AG10803 (cell line): ENCODE measurements at places on chromosomes 16 and 17.

GRCh38 chr16:88634141-88634993, 4.0 kb upstream of the IL17C start:
- DNase-seq, result peak; percentile 43

GRCh38 chr17:42806249-42806648, 7.6 kb downstream of the CNTD1 start:
- DNase-seq, result no peak

DNA sequence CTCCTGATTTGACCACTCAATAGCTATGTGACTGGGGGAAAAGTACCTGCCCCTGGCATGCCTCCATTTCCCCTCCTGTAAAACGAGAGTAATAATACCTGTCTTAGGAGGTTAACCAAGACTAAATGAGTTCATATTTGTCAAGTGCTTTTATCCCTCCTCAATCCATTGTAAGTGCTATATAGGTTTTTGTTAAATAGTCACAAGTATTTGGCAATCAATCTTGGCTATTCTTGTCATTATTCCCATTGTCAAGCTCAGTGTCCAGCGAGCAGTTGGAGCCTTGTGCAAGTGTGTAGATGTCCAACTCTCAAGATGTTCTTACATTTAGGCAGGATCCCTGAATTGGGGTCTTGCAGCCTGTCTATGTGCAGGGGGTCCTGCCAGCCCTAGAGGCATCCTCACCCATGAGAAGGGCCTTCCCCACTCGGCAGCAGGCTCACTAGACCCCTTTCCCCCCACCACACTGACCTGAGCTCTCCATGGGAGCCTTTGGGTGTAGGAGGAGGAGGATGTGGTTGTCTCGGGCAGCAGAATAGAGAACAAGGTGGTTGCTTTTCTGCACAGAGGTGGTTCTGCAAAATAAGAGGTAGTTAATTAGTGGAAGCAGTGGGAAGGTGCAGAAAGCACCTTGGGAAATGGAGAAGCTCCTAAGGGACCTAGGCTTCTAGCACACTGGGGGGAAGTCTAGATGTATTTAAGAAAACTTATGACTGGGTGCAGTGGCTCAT, 18.0 kb downstream of the PIK3R6 start:
- no peak for DNase-seq

DNA sequence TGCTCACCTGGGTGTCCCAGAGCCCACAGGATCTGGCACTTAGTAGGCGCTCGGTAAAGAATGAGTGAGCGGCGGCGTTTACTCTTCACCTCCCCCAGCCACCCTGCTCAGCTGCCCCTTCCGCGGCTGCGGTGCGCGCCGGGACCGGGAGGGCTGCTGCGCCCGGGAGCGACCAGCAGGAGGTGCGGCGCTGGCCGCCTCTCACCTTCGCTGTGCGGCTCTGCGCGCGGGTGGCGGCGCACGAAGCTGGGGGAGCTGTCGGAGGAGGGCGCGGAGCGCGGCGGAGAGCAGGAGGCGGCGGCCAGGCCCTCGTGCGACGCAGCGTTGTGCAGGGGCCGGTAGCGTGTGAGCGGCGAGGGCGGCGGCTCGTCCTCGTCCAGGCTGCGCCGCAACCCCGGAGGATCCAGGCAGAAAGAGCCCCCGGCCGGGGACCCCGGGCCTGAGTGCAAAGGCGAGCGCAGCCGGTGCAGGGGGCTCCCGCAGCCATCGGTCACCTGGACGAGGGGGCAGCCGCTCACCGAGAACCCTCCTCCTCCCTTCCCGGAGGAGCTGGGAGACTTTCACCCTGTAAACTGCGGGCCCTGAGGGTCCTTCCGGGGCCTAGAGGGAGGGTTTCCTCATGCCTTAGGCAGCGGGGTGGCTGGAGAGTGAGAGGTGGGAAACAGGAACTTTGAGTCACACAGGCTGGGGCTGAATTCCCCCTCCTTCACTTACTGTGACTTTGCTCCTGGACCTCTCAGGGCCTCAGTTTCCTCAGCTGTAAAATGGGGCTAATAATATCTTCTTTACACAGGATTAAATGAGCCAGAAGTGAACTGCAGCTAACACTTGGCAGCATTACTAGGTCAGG, 12.5 kb downstream of the SAMD14 start:
- peak; percentile 44 for DNase-seq

DNA sequence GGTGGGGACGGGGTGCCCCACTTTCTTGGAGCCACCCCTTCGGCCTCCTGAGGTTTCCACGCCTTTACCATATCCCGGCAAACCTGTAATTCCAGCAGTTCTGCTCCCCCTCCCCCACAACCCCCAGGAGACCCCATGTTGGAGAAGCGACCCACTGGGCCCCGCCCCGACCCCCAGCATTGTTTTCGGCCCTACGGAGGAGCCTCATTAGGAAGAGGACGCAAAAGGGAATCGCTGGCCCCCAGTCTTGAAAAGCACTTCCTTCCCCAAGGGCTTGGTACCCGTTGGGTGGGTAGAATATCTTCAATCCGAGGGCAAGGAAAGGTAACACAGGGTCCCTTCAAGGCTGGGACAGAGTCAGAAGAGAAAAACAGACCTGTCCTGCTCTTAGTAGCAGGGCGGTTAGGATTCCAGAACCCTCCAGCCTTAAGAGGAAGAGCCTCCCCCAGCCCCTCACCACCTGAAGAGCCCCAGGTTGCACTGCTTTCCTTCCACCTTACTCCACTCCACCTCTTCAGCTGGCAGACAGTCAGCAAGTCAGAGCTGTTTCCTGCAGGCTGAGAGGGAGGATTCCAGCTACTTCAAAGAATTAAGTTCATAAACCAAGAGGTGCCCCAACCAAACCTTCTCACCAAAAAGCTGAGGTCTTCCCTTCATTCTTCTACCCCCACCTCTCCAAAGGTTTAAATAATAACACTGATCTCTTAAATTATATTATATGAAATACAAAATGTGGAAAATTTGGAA, 803 bp upstream of the TLCD2 start:
- peak; percentile 46 for DNase-seq

DNA sequence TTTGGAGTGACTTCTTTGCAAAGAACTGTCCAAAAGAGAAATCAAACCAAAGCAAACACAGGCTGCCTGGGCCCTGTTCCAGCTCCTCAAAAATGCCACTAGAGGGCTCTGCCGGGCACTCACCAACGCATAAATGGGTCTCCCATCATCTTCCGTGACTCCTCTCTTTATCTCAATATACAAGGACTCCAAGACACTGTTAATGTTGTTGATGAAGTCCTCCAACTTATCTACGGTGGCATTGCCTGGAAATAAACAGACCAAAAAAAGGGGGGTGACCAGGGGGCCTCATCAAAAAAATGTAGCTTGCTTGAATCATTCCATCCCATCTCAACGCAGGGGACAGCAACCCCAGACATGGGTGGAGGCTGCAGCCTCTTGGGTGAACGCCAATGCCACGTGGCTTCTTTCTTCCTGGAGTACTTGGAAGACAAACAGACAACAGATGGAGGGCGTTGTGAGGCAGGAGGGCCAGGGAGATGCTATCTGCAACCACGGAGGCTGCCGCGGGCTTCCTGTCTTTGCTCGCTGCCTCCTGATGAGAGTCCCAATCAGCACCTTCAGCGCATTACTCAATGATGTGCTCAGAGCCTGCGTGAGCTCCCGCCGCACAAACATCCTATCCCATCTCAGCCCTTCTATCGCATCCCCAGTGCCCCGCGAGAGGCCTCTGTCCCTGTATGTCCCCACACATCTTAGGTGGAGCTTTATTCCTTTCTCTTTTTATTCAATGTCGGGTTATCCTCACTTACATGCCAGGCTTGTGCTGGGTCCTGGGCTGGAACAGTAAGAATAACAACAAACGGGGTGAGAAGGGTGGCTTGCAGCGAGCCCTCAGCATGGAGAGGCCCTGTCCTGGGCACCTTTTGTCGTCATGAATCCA, 32.0 kb downstream of the KDM8 start:
- peak; percentile 91 for DNase-seq

DNA sequence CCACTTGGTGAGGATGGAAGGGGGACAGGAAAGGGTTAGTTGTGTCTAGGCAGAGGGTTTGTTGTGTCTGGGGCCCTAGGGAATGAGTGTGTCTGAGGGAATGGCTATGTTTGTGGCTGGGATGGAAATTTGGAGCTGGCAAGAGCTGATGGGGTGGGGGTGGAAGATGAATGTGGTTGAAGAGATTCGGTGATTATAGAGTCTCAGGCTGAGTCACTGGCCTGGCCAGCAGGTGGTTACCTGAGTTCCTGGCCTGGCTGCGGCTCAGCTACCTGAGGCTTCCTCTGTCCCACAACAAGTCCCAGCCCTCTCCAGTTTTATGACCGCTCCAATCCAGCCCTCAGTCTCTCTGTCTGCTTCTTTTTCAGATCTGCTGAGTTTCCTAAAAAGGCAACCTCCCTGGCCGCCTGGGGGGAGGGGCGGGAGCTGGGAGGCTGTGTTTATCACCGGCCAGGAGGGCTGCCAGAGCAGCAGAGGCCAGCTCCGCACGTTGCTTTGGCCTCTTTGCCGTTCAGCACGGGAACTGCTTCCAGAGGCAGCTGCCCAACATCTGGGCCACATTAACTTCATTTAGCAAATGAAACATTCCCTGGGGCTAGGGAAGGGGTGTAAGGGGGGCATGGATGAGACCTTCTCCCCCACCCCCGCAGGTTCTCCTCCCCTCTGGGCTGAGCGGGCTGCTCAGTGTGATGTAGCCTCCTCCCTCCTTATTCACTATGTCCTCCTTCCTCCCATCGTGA, 21.8 kb downstream of the ITGB3 start:
- DNase-seq, result peak; percentile 96
